ENCODE measurements at places on chromosomes 6 and 20. TPM values are rescaled to one million over a fixed set of nuclear protein-coding genes. Genes with fewer than 3 reads are reported as not detected.

The ZSCAN12 gene
- total RNA-seq: 26.1 TPM

The BPIFB2 gene
- not detected for total RNA-seq

The LHFPL5 gene
- 0.27 TPM for total RNA-seq

The KIF6 gene
- 6.2 TPM for total RNA-seq

The MEI4 gene
- total RNA-seq: 0.99 TPM

The NR2E1 gene
- total RNA-seq: 48.3 TPM

The CST4 gene
- not detected for total RNA-seq

The SLC22A3 gene
- 6.1 TPM for total RNA-seq

The JARID2 gene
- 29.7 TPM for total RNA-seq

The PRR18 gene
- 0.22 TPM for total RNA-seq

The LRFN2 gene
- 6.2 TPM for total RNA-seq

The COL19A1 gene
- total RNA-seq: 2.3 TPM
